Stimulated activated naive B cell treated with anti-CD40 and anti-IgM and Interleukin-4, amounts not matched to agents 10 μg/mL and 1 μg/mL and 100 μg/mL, for 72 hours (primary cell): ENCODE measurements at places on chromosomes 6 and 20.

- no peak for DNase-seq
These were observed 272.8 kb upstream of the SLC35B3 start for GRCh38 chr6:8707956-8708772.

- no peak for DNase-seq
These were observed 56.8 kb downstream of the SNX9 start for GRCh38 chr6:157879873-157880254.

DNA sequence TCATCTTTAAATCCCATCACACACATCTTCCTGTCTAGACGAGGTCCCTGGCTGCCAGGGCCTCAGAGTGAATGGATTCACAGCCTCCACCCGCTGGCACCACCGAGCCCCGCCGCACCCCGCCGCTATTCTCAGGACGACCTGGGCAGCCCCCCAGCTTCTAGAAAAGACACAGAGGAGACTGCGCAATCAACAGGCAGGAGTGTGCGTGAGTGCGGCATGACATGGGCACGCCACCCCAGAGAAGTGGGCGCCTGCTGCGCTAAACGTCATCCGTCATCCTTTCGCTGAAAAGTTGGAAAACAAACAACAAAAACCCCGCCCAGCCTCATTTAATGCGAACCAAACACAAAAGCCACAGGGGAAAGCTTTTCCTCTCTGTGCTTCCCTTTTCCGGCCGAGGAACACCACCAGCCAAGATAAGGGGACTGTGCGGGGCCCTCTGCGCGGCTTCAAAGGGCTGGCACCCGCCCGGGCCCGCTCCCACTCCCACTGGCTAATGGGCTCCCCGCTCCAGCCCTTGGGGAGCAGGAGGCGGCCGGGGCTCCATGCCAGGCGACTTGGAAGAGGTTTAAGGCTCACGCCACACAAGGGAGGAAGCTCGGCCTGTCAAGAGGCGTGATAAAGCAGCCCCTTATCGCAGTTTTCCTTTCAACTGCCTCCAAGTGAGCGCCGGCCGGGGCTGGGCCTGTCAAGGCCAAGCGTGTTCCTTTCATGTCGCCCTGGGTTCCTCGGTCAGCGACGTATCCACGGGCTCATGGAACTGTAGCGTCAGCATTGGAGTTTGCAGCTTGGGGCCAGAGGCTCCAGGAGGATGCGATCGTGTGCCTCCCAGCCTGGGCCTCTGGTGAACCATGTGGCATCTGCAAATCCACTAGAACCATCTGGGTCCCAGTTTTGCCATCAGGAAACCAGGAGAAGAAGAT, 50.1 kb downstream of the NFATC2 start:
- DNase-seq, result no peak

- DNase-seq, result no peak
These were observed 31.9 kb upstream of the ZNF831 start for GRCh38 chr20:59131551-59132285.

DNA sequence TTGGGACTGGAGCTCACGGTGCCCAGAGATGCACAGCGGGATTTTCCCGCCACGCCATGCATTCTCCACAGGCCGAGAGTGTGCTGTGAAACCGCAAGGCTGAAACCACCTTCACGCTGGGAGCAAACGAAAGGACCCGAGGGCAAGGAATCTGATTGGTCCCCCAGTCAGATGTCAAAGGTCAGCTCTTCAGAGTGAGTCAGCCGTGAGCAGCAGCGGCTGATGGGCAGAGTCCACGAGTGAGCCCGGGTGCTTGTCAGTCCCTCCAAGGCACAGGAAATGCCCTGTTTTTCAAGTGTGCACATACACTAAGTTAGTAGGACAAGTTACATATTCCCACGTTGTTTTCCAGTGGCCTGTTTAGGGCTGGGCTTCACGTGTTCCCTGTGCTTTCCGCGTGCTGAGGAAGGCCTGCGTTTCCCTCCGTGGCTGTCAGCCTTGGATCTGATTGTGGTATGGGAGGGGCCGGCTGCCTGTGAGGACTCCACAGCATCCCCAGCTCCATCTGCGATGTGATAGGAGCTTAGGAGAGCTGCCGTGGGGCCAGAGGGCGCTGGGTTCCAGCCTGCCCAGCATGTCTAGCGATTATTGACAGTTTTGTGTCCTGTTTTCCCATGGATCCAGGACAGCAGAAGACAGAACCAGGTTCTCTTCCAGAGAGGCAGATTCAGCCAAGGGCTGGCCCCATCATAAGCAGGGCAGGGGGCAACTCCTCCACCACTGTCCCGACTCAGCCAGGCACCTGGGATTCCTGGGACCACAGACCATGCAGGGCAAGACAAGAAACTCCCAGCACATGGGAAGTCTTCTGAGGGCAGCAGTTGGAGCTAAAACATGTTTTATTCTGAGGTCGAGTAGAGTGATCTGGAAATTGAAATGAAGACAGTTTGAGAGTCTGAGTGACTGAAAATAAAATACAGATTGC, 38.2 kb upstream of the FRMD1 start:
- DNase-seq, result no peak

- DNase-seq, result no peak
These were observed 42.1 kb downstream of the MAP3K4 start for GRCh38 chr6:161033667-161034066.

DNA sequence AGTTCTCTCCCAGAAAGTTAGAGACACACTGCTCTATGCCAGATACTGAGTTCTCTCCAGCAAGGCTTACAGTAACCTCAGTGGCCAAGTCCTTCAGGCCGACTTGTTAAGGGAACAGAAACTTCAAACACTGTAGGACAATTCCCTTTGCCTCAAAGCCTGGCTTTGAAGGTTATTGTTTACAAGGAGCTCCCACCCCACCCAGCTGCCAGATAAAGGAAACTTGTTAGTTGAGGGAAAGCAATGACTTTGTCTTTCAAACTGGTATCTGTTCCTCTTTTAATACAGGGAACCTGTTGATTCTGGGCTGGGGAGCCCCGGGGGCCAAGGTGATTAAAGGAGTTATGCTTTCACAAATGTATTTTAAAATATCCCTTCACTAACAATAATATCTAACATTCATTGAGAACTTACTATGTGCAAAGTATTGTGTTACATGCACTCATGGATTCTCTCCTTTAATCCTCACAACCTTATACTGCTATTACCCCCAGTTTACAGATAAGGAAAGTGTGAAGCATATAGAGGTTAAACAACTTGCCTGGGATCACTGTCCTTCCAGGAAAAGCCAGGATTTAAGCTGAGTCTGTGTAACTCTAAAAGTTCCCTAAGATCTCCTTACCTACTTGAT, 27.6 kb upstream of the CDKN1A start:
- peak; percentile 34 for DNase-seq

GRCh38 chr6:148364056-148364824, 21.6 kb downstream of the SASH1 start:
- DNase-seq, result no peak

- DNase-seq, result no peak
These were observed 268.8 kb downstream of the CENPW start for GRCh38 chr6:126608681-126609080.

DNA sequence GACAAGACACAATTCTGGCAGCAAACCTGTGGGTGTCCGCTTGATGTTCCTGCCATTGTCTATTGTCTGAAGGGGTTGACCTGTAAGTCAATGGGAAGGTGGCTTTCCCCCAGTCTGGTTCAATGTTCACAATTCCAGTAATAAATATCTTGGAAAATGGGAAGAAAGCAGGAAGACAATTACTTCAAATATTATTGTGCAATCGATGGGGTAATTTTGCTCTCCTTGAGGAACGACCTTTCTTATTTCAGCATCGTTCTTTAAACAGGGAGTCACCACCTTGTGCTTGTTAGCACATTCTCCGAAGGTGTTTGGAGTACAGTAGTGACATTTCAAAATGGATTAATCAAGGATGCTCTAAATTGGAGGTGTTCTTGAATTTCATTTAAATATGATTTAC, 136.9 kb downstream of the BTBD3 start:
- no peak for DNase-seq

- no peak for DNase-seq
These were observed 24.4 kb downstream of the TMEM181 start for GRCh38 chr6:158584236-158584651.

- DNase-seq, result no peak
These were observed 328.3 kb downstream of the TAF4 start for GRCh38 chr20:61737346-61737745.

DNA sequence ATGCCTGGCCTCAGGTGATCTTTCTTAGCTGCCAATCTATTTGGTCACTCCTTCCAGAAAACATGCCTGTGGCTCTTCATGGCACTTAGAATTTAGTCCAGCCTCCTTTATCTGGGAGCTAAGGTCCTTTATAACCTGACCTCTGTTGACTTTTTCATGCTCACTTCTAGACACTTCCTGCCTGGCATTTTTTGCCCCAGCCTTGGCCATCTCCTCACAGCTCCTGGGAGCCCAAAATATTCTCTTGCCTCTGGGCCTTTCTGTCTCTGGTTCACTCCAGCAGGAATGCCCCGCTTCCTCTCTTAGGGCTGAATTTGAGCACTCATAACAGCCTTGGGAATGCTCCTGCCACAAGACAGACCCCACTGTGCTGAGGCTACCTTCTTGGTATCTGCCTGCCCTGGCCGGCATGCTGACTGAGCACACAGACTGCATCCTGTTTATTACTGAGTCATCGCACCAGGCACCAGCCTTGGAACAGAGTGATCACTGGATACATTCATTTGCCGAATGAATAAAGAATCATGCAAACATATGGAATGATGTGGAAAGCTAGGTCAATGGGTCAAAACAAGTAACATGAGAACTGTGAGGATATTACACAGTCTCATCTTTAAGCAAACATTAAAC, 5.8 kb upstream of the EEF1E1 start:
- DNase-seq, result no peak

DNA sequence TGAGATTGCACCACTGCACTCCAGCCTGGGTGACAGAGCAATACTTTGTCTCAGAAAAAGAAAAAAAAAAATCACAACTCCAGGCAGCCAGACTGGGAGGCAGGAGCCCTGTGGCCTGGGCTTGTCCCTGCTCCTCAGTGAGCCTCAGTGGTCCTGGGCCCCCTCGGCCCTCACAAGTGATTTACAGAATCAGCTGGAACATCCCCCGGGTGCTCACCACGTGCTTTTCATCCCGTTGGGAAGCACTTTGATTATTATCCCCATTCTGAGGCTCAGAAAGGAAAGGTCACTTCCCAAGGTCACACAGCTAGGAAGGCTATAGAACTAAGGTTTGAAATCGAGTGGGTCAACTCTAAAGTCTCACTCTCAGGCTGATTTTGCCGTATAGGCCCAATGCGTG, 43.1 kb upstream of the TLDC2 start:
- DNase-seq, result no peak

- DNase-seq, result no peak
These were observed 58.6 kb downstream of the TINAG start for GRCh38 chr6:54366667-54367327.

GRCh38 chr6:114200891-114201290, 141.9 kb downstream of the HS3ST5 start:
- no peak for DNase-seq

DNA sequence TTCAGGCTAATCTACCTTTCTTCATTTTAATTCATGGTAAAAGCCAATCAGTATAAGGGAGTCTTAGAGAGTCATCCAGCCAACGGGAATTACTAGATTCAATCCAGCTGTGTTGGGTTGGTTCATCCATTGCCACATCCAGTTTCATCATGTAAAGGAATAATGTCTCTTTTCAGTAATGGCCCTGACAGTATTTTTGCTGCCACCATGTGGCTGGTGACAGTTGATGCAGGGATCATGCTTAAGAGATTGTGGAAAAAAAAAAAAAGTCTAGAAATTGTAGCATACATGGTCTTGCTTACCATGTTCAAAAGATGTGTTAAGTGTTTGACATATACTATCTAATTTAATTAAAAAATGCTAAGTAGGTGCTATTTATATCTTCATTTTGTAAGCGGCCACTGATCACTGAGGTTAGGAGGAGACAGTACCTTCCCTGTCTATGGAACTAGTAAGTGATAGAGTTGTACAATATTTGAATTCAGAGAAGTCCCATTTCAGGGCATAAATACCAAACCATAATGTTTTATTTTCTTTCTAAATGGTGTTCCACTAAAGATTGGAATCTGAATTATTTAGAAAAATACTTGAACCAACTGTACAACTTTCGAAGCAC, 135.9 kb downstream of the KHDRBS2 start:
- DNase-seq, result peak; percentile 5

DNA sequence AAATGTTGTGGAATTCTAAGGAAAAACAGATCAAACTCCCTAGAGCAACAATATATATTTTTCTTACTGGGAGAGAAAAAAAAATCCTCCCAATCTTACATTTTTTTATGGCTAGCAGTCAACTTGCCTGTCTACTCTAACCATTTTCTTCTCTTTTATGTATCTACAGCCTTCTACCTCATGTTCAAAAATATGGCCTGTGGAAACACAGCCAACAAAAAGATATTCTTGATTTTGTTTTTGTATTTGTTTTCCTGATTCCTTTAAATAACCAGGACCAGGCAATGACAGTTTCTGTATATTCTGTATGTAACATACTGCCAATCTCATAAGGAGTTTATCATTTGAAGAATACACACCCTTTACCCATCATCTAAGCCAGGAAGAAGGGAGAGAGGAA, 13.0 kb upstream of the SLC16A10 start:
- DNase-seq, result no peak

DNA sequence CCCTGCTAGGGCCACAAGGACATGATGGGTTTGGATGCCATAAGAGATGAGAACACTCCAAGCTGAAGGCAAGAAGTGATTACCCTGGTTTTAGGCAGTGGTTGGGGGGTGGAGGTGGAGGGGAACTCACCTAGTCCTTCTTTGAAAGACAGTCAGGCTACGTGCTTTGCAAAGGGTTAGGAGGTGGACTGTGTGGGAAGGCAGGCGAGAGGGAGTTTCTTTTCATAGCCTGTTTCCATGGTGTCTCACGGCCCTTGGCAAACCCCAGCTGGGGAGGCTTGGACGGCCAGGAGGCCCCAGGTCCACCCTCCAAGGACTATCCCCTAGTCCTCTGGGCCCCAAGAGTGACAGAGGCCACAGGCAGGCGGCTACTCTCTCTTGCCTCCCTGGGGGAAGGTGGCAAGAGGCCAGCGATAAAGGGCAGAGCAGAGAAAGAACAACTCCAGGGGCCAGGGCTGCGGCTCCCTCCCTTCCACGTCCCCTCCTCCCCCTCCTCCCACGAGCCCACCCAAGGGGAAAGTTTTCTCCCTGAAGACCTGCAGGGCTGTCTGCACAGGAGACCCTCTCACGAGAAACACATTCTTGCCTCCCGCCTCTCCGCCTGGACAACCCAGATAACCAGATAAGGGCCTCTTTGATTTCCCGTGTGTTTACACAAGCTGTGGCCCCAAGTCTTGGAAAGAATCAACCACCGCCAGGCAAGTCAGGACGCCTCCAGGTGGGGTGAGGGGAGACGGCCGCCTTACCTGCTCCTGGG, 74.4 kb downstream of the NOL4L start:
- no peak for DNase-seq

DNA sequence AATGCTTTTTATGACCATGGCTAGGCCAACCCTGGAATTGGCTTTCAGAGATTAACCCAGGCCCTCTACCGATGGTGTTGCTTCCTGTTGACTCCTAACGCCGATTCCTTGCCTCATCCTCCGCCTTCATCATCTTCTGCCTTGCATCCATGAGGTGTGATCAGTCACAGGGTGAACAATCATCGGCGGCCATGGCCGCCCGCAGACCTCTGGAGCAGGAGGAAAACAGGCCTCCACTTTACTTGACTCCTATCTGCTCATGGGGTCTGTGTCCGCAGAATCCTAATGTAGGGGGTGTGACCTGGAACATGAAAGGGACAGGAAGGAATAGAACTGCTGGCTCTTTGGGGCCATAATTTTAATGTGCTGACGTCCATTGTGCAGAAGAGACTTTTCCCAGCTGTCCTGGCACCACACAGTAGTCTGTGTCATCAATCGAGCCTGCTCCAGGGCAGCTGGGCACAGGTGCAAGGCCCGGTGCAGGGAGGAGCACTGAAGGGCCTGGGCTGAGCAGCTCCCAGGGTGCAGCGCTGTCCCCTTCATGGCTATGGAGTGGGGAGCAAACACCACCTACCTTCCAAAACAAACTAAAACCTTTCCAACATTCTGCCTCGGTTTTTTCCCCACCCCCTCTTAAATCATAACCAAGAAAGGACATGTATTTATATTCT, 8.0 kb downstream of the SLC22A3 start:
- no peak for DNase-seq
